ENCODE measurements at places on chromosomes 13 and 19.
A peak's percentile ranks its signal among the peaks of the same experiment; 100 is the strongest.

GRCh38 chr19:18863843-18864362 is 32.1 kb downstream of the CERS1 start:
- no peak for DNase-seq

GRCh38 chr13:43936647-43937046 is 56.9 kb downstream of the LACC1 start:
- no peak for DNase-seq

DNA sequence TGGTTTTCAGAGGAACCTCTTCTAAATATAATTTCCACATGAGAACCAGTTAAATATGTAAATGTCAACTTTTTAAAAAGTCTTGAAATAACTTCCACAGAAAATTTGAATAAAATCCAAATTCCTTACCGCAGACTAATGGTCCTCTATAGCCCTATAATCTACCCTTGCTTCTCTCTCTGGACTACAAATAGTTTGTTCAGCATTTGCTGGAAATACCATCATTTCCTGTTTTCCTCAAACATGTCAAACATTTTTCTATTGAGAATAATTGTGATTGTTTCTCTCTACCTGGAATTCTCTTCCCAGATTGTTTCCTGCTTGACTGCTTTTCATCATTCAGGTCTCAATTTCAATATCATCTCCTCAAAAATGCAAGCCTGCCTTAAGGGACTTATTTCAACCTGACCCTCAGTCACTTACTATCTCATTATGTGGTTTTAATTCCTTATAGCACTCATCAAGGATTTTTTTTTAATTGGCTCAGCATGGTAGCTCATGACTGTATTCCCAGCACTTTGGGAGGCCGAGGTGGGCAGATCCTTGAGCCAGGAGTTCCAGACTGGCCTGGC is 898.9 kb upstream of the MIR17HG start:
- no peak for DNase-seq

- DNase-seq = no peak
Measured at GRCh38 chr19:10122045-10122444, 2.3 kb upstream of the EIF3G start.

GRCh38 chr13:50426927-50427326 is 411.7 kb downstream of the KCNRG start:
- DNase-seq = no peak

GRCh38 chr19:17197666-17198065 is 17.5 kb upstream of the USE1 start:
- no peak for DNase-seq

- no peak for DNase-seq
Measured at GRCh38 chr13:98910501-98910951, 67.3 kb downstream of the DOCK9 start.

DNA sequence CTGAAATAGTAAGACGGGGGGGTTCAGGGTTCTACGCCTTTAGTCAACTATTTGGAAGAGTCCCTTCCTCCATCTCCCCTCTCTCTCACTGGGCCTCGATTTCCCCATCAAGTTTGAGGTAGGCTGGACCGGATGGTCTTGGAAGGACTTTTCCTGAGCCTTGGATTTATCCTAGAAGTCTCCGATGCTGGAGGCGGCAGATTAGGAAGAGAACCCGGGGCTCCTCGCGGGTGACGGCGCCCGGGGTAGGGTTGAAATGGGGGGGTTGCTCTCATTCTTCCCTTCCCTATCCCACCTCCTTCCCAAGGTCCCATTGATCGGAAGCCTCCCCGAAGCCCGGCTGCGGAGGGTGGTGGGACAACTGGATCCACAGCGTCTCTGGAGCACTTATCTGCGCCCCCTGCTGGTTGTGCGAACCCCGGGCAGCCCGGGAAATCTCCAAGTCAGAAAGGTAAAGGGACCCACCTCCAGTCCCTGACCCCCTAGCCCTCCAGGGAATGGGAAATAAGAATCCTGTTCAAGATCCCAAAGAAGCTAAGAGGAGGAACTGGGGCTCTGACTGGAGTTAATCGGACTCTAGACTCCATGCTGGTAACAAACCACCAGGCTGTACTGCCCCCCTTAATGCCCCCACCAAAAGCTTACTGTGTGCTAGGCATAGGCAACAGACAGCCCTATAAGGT is 781 bp downstream of the QPCTL start:
- peak; percentile 57 for DNase-seq

DNA sequence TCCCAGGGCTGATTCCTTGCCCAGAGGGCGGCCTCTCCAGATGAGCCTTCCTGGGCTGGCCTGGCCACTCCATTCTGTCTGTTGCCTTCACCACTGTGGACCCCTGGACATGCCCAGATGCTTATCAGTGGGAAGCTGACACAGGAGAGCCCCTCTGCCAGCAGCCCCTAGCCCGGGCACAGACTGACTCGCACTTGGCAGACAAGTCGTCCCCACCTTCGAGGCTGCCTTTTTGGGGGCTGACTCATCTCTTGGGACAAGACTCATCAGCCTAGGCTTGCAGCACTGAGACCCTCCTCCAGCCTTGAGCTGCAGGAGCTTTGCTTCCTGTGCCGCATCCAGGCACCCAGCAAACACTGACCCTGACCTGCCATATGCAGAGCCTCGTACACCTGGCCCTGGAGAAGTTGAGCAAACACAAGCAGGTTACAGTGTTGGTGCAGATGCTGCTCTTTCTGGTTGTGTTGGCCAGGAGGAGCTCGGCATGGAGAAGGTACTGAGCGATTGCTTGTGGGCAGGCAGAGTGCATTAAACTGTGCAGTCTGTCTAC is 8.1 kb downstream of the CHST8 start:
- DNase-seq = no peak

- DNase-seq = no peak
Measured at GRCh38 chr13:75902166-75903104, 266.3 kb downstream of the LMO7 start.

DNA sequence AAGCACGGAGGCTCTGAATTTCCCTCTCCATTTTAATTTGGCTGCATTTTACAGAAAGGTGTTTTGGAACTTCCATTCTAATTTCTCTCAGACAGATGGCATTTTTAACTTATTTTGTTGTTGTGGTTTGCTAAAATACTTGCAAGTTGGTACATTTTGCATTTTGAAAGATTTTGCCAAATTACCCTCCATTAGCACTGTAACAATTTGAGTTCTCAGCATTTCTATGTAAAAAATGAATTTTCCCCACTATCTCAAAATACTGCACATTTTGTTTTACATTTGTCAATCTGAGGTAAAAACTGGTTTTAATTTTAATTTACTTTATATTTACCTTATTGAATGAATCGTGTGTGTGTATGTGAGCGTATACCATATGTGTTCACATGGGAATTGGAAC is 7.0 kb upstream of the HNRNPL start:
- DNase-seq = no peak

DNA sequence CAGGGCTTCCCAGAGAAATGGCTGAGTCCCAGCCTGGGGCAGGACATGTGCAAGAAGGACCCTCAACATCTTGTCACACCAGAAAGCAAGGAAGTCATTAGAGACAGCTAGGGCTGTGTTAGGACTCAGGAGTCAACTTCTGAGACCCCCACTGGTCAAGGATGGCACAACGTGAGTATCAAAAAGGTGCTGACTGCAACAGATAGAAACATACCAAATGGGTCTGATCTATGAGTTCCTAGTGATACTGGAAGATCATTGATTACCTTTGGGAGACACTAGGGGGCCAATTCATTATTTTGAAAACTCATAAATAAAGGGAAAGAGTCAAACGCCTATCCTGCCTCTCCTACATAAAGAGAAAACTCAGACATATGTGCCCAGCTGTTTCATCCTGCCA is 73.5 kb upstream of the GJB6 start:
- no peak for DNase-seq

GRCh38 chr13:99315186-99315585 is 8.0 kb upstream of the GPR183 start:
- DNase-seq = no peak

DNA sequence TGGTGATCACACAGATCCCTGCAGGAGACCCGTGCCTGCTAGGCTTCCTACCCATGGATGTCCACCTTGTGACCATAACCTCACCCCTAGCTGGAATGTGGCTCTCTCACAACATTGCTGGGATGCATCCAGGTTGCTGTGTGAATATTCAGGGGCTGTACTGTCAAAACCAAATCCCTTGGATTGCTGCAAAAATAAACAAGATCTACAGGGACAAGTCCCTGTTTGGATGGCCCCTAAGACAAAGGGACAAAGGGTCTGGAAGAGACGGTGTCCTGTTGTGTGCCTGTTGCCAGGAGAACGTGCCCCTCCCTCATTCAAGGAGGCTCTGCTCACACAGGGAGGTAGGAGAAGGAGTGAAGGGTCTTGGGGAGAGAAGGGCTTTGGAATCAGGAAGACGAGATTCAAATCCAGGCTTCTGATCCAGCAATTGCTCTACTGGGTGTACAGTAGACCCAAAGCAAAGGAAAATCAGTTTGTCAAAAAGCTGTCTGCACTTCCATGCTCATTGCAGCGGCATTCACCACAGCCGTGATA is 89.2 kb upstream of the WASF3 start:
- DNase-seq = no peak

- peak; percentile 18 for DNase-seq
Measured at GRCh38 chr13:18212873-18213272, 968.8 kb downstream of the TUBA3C start.

DNA sequence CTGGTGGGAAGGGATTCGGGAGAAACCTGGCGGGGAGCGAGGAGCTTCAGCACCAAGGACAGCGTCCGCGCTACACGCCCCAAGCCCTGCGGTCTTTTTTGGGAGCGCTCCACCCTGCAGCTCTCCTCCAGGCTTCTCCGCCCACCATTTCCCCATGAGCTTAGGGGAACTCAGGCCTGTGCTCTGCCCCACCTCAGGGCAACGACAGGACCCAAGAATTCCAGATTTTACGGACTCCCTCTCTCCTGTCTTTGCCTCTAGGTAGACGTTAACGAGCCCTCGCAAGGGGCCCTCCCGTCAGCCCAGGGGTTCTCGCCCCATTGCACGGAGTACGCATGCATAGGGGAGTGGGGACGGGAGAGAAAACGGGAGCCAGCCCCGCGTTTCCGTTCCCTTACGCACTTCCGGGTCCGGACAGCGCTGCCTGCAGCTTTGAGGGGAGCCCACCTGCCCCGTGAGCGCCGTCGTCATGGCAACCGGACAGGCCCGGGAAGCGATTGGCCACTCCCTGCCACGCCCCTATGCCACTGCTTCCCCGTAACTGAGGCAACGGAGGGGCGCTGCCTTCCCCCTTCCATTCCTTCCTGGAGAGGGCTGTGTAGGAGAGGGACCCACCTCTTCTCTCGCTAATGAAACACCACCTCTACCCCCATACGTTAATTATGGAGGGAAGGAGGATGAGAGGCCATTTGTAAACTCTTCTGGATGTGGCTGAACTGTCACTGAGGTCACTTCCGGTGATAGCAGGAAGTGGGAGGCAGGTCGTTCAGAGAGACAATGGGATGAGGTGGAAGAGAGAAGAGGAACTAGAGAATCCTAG is 20.8 kb downstream of the NOVA2 start:
- DNase-seq = no peak

DNA sequence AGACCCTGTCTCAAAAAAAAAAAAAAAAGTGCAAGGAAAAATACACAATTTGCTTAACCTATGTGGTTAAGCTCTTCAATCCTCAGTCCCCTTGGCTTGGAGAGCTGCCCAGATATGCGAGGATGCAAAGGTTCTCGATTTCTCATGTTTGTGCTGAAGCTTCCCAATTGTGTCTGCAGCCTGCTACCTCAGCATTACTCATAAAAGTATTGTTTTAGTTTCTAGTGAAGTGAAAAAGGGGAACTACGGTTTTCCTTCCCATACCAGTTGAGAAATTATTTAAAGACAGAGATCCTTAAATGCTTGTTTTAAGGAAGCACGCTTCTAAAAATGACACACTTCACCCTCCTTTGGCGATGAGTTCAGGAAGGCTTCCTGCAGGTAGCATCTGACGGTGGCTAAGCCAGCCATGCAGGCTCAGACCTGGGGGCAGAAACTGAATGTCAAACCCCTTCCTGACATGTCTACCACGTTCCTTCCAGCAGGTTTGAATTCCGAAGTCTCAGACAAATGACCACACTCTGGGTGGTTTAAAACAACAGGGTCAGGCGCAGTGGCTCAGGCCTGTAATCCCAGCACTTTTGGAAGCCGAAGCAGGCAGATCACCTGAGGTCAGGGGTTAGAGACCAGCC is 47.9 kb downstream of the RUBCNL start:
- DNase-seq = peak; percentile 39

GRCh38 chr19:45468159-45468651 is 409 bp downstream of the FOSB start:
- DNase-seq = no peak

DNA sequence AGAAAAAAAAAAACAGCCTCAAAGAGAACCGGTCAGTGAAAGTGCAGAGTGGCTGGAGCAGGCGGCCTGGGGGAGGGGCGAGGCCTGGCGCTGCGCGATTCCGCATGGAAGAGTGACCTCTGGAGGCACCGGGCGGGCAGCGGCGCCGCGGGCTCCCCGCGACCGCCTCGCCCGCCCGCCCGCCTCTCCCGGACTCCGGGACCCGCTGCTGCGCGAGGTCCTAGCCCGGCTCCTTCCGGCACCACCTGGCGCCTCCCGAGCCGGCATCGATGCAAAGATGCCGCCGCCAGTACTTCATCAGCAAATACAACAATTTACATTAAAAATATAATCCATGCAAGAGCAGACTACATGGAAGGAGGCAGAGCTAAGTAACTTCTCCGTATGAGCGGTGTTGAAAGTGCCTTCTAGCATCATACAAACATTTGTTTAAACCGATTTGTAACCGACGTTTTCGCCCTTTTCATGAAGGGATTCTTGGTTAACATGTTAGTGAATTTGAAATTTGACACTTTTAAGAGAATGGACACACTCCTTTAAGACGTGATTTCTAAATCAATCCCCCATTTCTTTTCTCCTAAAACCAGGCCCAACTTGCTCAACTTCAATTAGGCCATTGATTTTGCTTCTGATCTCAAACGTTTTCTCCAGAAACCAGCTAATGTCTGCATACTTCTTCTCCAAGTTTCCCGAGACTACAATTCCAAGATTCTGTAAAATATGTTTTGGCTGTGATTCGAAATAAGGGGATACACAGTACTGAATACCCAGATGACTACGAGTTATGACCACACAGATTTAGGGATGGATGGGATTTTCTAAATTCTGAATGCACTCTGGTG is 2.1 kb downstream of the EFNB2 start:
- DNase-seq = peak; percentile 85

DNA sequence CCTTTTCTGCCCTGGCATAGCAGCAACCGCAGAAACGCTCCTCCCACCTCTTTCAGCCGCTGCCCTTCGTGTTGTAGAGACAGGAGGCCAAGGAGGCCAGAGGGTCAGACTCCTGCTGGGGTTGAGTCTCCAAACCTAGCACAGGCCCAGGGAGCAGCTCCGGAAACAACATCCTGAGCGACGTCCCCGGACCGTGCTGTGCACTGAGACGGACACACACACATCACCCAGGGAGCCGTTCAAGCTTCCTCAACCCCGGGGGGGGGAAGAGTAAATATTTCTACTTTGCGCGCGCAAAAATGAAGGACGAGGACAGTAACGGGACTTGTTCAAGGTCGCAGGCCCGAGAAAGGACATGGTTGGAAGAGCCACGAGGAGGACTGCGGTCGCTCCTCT is 657 bp downstream of the ZNF550 start:
- DNase-seq = no peak

GRCh38 chr19:821825-822503 is at the start of gene PLPPR3:
TSS of gene PLPPR3 (minus strand) at chr19:821955. CDS start at chr19:821559, 396 bp downstream.
- no peak for DNase-seq

GRCh38 chr19:45275370-45275971 is 24.4 kb downstream of the MARK4 start:
- no peak for DNase-seq
